Stimulated activated naive CD8-positive, alpha-beta T cell treated with anti-CD3 and anti-CD28 coated beads, Interleukin-15, Interleukin-2, amounts not matched to agents 100 U/mL and 50 U/mL, for 24 hours (primary cell): ENCODE measurements at places on chromosomes 3 and 15.

- peak; percentile 59 for DNase-seq
These were observed 140.9 kb downstream of the PLCL2 start for GRCh38 chr3:17025594-17026139.

DNA sequence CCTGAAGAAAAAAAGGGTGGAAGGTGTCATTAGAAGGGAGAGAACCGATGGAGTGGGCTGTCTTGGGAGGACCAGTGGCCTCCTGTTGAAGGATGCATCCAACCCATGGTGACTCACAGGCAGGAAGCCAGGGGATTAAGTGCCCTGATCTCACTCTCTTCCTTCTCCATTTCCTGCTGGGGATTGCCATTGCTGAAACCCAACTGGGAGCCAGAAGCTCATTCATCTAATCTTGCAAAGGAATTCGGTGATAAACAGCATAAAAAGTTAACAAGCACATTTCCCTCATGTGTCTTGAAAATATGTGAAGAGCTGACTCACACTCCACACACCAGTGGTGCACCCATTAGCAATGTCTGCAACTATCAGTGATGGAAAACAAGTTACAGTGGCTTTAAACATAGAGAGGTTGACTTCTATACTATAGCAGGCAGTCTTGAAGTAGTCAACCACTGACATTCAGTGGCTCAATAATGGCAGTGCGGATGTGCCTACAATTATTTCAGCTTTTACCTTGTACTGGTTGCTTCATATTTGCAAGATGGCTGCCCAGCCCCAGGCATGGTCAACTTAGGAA is 12.8 kb upstream of the CSRNP1 start:
- DNase-seq, result no peak

DNA sequence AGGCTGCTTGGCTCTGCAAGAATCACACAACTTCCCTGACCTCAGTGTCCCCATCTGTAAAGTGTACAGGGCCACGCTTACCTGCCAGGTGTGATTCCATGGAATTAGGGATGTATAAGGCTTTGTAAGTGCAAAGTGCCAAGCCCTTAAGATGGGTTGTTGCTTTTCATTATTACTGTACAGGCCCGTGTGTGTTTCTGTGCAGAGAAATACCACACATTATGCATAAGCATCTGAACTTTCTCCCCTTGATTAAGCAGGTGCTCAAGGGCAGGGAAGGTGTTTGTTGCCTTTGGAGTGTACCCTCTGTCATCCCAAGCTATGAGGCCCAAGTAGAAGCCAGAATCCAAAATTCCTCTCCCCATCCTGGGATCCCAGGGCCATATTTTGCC is 13.6 kb upstream of the HRH1 start:
- no peak for DNase-seq

- DNase-seq, result no peak
These were observed 330.5 kb upstream of the CTDSPL start for GRCh38 chr3:37531066-37531720.

DNA sequence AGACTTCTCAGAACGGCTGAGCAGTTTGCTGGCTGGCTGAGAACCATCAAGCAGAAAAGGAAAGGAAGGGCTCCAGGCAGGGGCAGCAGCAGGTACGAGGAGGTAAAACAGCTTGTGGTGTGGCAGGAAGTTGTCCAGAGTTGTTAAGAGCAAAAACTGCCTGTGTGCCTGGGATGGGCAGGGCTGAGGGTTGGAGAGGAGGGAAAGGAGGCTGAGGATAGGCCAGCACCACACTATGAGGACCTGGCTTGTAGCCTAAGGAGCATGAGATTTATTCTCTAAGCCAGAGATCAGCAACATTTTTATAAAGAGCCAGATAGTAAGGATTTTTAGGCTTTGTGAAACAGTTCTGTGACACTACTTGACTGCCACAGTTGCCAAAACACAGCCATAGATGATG is 8.0 kb downstream of the IGSF10 start:
- DNase-seq, result no peak

- DNase-seq, result no peak
These were observed 9.4 kb upstream of the P2RY1 start for GRCh38 chr3:152825566-152825965.

DNA sequence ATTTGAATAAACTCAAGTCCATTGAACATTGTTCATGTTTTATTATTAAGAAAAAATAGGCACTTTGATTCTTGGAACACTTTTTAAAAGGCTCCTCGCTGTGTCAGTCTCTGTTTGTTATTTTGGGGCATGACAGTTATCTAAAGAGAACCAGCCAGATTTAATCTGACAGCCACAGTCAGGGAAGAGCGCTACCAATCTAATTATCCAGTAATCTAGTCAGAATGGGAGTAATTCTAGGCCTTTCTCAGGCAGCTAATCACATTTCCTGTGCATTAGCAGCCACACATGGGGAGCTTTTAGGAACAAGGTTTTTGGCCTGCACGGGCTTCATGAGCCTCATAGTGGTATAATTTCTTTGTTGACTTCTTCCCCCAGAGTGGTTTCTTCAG is 362.2 kb downstream of the RBMS3 start:
- no peak for DNase-seq

DNA sequence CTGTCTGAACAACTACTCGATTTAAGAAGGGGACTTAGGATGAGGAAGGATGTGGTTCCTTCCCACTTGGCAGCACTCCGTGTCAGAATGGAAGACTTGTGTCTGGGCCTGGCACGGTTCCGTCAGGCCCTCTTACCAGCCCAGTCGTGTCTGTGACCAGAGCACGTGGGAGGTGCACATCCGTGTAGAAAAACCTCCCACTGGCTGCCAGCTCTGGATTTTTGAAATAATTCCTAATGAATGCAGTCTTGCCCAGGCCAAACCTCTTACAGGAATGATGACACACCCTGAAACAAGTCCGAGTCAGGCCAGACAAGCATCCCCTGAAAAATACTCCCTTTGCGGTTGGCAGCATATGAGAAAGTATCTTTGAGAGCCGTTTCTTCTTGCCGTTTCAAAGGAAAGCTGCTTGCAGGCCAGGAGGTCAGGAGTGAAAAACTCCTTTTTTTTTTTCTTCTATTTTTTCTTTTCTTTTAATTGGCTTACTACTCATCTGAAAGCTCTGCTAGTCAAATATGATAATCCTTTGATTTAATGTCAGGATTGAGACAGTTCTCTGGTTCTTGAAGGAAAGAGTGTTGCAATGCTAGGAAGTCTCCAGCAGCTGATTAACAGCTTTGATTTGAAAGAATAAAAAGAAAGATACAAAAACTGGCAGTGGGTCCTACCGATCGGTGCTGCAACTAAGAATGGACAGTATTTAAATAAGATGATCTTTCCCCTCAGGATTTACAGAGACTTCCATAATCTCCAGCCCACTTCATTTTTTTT is 19.8 kb downstream of the IL1RAP start:
- no peak for DNase-seq

DNA sequence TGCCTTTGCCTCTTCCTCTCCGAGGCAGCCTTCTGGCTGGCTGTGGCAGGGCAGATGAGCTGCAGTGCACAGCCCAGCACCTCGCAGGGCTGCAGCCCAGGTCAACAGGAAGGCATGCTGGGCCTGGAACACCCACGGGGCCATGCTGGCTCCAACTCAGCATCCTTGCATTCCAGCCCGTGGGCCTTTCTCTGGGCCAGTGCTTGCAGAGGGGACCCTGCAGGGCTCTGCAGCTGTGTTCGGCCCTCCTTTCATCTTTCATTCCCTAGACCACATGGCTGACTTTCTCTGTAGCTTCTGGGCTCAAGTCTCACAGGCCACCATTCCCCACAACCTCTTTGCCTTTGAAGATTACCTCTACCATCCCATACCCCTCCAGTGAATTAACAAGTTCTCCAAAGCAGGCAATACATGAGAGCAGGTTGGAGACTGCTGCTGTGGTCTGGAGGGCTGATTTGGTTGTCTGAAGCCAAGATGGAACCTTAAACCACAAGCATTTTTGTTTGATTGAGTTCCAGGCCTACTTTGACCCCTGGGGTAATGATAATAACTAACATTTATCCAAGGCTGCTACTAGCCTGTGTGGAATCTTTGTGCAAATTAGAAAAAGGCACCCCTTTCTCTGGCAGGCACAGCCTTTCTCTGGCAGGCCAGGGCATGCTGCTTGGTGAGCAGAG is 5.9 kb downstream of the FAM131A start:
- no peak for DNase-seq

DNA sequence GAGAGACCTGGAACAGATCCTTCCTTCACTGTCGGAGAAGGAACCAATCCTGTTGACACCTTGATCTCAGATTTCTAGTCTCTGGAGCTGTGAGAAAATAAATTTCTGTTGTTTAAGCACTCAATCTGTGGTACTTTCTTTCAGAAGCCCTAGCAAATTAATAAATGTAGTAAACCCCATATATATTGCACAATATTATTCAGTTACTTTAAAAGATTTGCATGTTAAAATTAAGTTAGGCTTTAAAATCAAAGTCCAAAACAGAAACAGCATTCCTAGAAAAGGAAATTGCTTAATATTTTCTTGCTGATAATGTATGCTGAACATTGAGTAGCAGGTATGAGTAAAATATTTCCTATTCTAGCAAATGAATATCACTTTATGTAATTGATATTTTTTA is 113.2 kb downstream of the LEKR1 start:
- DNase-seq, result no peak

DNA sequence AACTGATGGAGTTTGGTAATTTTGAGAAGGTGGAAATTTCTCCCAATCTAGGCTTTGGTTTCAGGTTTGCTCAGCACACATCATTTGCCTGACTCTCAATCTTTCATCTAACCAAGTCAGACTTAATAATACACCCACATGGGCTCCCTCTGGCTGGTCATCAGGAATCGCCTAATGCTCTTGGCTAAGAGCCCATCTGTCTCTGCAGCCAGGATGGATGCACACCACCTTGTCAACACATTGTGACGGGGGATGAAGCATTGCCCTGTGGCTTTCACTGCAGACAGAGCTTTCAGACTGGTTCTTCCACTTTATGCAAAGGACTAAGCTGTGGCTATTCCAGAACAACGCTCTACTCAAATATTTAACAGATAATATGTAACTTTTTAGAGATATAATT is 3.0 kb upstream of the HDGFL3 start:
- no peak for DNase-seq
